Amygdala (tissue), 56 donors: ENCODE measurements at places on chromosomes 16 and 17.

DNA sequence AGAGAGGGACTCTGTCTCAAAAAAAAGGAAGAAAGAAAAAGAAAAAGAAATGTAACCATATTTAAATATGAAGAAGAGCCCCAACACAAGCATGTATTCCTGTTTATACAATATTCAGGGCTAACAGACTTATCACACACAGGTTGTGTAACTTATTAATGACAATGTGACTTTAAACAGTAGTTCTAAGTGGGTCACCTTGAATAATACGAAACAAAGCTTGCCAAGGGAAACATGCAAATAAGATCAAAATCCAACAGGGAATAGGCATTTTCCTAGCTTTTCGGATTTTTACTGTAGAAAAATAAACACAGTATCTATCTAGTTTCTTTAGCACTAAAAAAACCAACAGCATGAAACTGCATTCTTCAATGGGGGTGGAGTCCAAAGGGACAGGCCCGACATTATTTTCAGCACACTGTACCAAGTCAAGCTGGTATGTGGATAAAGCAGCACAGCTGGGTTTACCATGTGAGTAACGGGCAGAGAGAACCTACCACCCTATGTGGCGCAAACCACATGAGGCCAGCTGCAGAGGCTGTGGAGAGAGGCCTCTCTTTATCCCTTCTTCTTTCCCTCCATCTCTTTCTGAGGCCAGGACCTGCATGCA lies 45.3 kb downstream of the TOM1L2 start:
- DNase-seq, result no peak

- no peak for DNase-seq
These were observed 44.8 kb upstream of the GNG13 start for GRCh38 chr16:845351-845745.

GRCh38 chr16:4583906-4584305 lies 27.8 kb downstream of the C16orf96 start:
- no peak for DNase-seq

GRCh38 chr16:86791287-86792035 lies 213.1 kb downstream of the FOXL1 start:
- DNase-seq, result no peak

GRCh38 chr16:87835882-87836331 lies 33.4 kb downstream of the SLC7A5 start:
- DNase-seq, result no peak
